ENCODE measurements at places on chromosomes 1 and 21.

- DNase-seq: no peak
These were observed 24.7 kb downstream of the LYST start for GRCh38 chr1:235841938-235842545.

DNA sequence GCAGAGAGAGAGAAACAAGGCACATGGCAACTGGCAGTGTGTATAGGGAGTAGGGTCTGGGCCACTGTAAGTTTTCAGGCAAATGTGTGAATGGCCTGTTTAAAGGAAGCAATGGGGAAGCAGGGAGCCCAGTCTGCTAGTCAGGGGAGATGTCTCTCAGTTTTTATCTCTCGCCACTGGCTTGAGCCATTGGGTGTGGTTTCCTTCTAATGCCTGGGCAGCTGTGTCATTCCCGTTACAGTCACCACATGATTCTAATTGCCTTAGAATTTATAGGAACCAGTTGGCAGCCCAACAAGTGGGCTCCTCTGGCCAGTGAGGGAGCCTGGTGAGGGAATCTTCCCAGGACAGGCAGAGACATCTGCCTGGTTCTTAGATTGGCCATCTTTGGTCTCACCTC is 182.4 kb downstream of the DISC1 start:
- DNase-seq: no peak

DNA sequence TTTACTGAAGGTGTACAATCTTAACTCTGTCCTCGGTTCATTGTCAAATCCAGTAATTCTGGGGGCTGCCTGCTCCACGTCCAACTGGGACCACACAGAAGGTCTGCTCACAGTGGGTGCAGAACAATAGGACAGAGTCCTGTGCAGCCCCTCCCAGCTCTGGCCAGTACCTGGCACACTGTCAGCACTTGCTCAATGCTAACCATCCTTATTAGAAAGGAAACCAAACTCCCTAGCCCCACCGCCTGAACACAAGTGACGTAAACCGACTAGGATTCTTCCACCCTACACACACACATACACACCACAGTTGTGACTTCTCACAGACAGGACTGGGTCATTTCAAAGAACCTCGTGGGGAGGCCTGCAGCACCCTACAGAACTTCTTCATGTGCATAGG is 5.2 kb downstream of the BCAR3 start:
- DNase-seq: no peak

DNA sequence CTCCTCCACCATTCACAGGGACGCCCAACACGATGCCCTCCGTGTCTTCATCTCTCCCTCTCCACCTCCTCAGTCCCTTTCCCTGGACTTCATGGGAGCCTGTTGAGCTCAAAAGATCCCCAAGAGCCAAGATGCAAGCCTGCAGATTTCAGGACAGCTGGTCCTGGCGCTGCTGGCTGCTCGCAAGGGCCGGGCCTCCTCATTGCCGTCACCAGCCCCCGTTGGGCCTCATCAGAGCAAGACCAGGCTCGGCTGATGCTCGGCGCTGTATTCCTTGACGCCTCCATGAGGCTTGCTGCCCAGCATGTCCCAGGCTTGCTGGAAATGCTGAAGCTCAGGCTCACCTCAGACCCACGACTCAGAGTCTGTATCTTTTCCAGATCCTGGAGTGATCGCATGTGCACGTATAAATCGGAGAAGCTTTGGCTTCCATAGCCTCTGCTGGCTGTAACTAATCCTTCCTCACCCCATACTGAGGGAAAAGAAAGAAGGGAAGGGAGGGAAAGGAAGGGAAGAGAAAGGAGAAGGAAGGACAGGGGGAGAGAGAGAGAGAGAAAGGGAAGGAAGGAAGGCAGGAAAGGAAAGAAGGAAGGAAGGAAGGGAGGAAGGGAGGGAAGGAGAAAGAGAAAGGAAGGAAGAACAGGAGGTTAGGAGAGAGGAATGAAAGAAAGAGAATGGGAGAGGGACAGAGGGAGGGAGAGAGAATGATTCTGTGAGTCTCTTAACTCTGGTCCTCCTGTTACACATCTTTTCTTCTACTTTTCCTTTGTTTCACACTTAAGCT is 94.6 kb downstream of the KCNJ15 start:
- DNase-seq: no peak

GRCh38 chr1:85245456-85245855 is 14.0 kb downstream of the C1orf52 start:
- DNase-seq: no peak

- DNase-seq: no peak
These were observed 6.0 kb downstream of the COLGALT2 start for GRCh38 chr1:184031409-184032107.

DNA sequence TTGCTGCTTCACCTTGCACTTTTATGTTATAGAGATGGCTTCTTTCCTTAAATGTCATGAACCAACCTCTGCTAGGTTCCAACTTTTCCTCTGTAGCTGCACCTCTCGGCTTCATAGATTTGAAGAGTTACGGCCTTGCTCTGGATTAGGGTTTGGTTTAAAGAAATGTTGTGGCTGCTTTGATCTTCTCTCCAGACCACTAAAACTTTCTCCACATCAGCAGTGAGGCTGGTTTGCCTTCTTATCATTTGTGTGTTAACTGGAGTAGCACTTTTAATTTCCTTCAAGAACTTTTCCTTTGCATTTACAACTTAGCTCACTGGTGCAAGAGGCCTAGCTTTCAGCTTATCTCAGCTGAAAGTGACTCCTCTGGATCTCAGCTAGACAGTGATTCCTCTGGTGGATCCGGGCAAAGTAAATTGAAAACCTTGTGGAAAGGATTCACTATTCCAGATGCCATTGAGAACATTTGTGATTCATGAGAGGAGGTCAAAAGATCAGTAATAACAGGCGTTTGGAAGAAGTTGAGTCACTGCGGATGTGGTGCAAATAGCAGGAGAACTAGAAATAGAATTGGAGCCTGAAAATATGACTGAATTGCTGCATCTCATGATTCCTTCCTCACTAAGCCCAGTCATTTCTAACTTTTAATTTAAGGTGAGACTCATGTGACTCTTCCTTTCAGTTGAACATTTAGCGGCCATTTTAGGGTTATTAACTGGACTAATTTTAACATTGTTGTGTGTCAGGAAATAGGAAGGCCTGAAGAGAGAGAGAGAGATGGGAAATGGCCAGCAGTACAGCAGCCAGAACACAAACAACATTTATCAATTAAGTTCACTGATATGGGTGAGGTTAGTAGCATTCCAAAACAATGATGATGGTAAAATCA is 16.2 kb upstream of the RGS1 start:
- no peak for DNase-seq

- DNase-seq: no peak
These were observed at the start of gene RGL1 for GRCh38 chr1:183804916-183805841. Gene RGL1 (plus strand): TSS chr1:183805120. CDS start chr1:183805298, 178 bp downstream.

DNA sequence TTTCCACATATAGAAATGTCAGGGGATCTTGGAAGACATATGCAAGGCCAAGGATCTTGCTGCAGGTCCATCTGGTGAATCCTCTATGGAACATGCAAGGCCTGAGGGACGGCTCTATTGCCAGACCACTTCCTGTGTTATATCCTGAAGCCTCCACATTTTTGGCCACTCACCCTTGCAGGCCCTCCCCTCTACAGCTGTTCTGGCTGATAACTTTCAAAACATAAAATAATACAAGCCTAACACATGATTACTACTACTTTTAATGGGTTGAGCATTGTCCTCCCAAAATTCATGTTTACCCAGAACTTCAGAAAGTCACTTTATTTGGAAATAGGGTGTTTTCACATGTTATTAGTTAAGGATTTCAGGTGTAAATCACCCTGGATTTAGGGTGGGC is 18.5 kb upstream of the LYPLAL1 start:
- no peak for DNase-seq

- DNase-seq: no peak
These were observed 3.8 kb upstream of the PIGC start for GRCh38 chr1:172447641-172448040.

DNA sequence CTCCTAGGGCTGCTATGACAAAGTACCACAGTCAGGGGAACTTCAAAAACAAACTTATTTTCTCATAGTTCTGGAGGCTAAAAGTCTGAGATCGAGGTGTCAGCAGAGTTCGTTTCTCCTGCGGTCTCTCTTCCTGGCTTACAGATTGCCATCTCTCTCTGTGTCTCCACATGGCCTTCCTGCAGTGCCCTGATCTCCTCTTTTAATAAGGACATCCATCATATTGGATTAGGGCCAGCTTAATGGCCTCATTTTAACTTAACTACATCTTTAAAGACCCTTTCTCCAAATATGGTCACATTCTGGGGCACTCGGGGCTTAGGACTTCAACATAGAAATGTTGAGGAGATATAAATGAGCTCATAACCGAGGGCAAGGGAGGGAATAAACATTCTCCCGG is 12.2 kb downstream of the C1orf74 start:
- DNase-seq: no peak

GRCh38 chr1:25030674-25031589 is 100.9 kb upstream of the RUNX3 start:
- DNase-seq: no peak

- DNase-seq: no peak
These were observed 338.4 kb upstream of the PROX1 start for GRCh38 chr1:213649373-213649772.

DNA sequence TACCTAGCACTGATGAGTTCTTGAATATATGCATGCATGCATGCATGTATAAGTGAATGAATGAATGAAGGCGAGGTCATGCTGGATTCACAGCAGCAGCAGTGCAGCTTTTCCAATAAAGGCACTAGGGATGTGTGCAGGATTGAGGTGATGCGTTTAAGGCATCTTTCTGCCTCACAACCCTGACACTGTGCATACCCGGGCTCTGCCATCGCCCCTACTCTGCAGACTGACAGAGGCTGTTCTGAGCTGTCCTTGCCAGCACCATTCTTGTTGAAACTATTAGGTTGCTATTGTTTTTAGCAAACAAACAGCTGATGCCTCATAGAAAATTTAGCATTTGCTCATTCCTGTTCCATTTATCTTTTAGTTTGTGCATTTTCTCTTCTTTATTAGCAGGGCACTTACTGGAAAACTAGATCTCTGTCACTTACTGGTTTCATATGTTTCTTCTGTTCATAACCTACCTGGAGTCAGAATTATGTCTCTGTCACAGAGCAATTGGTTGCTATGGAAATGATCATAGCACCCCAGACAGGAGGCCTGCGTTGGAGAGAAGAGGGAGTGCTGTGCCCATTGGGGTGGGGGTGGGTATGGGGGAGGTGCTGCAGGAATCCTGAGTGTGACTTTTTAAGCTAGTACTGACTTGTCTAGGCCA is 79.0 kb downstream of the CD58 start:
- no peak for DNase-seq

DNA sequence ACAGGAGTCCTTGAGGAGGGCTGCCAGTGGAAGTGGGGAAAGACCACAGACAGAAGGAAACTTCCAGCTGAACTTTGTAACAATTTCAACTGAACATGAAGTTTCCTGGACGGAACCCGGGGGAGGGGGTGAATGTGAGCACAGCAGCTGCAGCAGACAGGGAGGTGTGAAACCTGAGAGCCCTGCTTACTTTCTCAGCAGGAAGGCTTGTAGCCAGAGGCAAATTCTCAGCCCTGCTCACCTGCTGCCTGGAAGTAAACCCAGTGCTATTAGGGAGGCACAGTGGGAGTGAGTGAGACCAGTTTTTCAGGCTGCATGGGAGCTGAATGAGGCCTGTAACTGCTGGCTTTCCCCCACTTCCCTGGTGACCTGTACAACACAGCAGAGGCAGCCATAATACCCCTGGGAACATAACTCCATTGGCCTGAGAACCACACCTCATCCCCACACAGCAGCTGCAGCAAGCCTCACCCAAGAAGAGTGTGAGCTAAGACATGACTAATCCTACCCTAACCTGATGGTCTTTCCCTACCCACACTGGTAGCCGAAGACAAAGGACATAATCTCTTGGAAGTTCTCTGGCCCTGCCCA is 9.6 kb upstream of the SPRR2F start:
- DNase-seq: no peak

- DNase-seq: peak; percentile 30
These were observed 55.5 kb downstream of the FOXO6 start for GRCh38 chr1:41416552-41417334.

- no peak for DNase-seq
These were observed 27.3 kb downstream of the COL6A2 start for GRCh38 chr21:46124926-46125845.

- DNase-seq: no peak
These were observed 21.1 kb downstream of the ATP8B2 start for GRCh38 chr1:154346276-154346917.

DNA sequence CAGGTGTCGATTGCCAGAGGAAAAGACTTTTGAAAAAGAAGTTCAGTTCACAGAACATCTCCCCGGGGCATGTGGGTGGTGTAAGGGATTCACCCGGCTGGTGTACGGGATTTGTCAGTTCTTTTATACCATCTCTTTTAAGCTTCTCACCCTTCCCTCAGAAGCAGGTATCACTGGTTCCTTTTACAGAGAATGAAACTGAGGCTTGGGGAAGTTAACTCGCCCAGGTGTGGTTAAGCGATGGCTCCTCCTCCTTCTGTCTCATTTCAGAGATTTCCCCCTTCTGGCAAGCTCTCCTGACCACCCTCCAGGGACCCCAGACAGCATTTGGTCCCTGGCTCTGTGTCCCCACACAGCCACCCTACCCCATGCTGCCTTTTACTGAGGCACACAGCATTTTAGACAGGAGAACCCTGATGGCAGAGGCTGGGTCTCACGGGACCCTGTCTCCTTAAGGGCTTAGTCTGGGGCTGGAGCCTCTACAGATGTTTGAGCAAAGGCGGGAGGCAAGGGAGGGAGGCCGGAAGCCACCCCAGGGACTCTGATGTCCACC is 2.8 kb upstream of the ECE1 start:
- no peak for DNase-seq

- DNase-seq: no peak
These were observed 6.3 kb downstream of the TMEM200B start for GRCh38 chr1:29117381-29117780.

GRCh38 chr1:36366091-36366661 is 19.5 kb downstream of the STK40 start:
- no peak for DNase-seq

- DNase-seq: no peak
These were observed 7.6 kb upstream of the IFNAR1 start for GRCh38 chr21:33317145-33317544.
